ENCODE measurements at places on chromosomes 13 and 19.
A peak's percentile ranks its signal among the peaks of the same experiment; 100 is the strongest.

DNA sequence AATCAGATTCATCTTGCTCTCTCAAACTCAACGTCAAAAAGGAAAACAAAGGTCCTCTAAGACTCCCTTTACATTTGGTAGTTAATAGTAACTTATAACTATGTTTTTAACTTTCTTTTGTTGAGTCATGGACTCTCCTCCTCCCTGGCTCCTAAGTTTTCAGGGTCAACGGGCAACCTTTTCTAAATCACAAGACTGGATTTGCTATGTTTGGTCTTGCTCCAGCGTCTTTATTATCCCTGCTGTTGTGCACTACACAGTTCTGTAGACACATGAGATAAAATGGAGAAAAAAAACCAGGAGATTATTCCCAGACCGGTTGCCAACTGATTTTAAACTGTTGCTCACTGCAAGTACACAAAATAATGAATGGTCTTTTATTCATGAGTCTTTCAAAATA lies 1.9 kb upstream of the ITM2B start:
- no peak for DNase-seq

DNA sequence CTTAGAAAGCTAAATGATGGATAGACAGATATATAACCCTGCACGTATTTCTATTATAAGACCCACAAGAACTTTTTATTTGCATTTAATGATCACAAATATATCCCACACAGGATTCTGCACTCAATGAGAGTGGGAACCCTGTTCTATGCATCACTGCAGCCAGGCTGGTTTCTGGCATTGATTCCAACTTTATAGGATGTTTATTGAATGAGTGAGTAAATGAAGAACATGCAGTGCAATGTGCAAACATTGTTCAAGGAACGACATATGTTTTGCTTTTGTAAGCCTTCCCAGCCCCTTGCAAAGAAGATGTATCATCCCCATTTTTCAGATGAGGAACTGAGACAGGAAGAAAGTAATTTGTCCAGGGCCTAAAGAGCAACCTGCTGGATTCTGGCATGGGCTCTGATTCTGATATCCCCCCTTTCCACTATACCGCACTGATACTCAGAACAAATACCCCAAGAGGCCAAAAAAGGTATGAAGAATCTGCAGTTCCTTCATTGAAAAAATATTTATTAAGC lies 246.3 kb downstream of the LACC1 start:
- no peak for DNase-seq

DNA sequence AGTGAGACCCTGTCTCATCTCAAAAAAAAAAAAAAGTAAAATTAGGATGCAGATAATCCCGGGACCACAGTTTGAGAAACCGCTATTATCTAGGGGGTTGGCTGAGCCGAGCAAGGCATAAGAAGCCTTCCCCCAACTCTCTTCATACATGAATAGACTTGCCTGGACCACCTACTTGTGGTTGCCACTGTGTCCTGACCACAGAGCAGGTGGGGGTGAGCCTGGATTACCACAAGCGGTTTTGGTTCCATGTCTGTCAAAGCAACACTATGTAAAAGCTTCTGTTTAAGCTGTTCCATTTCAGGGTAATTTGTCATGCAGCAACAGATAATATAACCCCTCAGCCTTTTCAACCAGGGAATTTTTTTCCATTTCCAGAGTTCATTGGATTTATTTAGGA lies 3.3 kb upstream of the NAPA start:
- DNase-seq: no peak

DNA sequence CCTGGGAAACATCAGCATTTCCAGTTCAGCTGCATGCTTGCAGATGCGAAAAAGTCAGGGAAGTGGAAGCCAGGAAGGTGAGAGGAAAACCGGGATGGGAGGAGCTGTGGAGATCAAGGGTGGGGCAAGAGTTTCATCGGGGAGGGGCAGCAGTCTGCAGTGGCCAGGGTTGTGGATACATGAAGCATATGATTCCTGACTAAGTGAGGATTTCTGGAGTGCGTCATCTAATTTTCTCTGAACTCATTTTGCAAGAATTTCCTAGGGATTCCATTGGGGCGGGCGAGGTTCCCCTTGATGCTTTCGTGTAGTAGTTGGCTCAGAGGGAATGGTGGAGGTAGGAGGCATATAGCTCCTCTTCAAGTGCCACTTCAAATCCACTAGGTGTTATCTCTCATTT lies 344.1 kb upstream of the TMTC4 start:
- no peak for DNase-seq

DNA sequence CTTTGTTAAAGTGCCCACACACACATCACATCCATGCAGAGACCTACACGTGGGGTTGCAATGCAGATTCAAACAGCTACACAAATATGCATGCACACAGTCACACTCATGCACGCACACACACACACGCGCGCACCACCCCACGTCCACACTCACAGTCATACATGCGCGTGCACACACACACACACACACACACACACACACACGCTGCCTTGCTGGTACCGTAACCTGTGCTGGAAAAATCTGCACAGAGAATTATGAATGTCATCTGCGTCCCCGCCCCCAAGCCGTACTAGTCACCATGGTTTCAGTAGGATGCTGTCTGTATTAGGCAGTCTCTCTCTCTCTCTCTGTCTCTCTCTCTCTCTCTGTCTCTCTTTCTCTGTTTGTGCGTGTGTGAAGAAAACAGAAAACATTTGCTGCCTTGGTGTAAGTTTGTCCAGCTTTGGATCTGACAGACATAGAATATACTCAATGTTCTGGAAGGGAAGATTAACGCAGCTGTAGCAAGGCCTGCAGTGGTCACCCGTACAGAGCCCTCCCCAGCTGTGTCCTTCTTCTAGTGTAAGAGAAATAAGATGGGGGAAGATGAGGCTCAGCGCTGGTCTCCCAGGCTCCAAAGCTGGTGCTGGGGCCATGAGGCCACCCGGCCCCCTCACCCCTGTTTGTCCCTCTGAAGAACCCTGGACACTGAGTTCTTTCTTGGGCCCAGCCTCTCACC lies 26.4 kb upstream of the DPP9 start:
- no peak for DNase-seq

GRCh38 chr13:45305079-45305478 lies 35.9 kb downstream of the TPT1 start:
- no peak for DNase-seq

DNA sequence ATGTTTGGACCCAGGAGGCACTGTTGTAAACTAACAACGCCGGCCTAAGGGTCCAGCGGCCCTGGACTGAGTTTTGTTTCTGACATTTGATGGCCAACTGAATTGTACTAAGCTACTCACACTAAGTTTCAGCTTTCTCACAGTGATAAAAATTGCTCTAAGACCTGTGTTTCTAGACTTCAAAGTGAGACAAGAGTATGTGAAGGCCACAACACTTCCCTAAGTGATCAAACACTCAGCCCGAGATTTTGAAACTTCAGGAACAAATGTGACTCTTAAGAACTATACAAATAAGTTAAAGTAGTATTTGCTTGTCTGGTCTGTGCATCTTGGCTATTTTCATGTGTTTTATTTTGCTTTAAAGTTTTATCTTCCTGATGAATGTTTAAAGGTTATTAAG lies 30.2 kb downstream of the EFNB2 start:
- DNase-seq: no peak

GRCh38 chr19:18975011-18975410 lies 34.0 kb upstream of the HOMER3 start:
- DNase-seq: no peak

GRCh38 chr19:55400281-55401087 lies 7.1 kb downstream of the UBE2S start:
- no peak for DNase-seq

DNA sequence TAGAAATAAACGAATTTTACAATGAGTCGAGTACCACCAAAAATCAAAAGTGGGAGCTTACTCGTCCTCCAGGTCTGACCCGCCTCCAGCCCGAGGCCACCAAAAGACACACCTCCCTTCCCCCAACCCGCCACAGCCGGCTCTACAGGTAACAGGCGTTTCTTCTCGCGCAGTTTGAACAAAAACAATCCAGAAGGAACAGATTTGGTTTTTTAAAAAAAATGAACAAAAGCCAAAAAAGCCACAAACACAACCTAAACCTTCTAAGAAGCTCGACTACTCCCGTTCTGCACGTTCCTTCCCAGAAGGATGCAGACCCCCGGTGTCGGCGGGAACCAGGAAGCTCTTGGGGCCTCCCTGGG lies 671 bp downstream of the ZDHHC20 start:
- peak; percentile 43 for DNase-seq

- no peak for DNase-seq
Observed at GRCh38 chr13:36683701-36684100, 9.9 kb downstream of the SERTM1 start.

DNA sequence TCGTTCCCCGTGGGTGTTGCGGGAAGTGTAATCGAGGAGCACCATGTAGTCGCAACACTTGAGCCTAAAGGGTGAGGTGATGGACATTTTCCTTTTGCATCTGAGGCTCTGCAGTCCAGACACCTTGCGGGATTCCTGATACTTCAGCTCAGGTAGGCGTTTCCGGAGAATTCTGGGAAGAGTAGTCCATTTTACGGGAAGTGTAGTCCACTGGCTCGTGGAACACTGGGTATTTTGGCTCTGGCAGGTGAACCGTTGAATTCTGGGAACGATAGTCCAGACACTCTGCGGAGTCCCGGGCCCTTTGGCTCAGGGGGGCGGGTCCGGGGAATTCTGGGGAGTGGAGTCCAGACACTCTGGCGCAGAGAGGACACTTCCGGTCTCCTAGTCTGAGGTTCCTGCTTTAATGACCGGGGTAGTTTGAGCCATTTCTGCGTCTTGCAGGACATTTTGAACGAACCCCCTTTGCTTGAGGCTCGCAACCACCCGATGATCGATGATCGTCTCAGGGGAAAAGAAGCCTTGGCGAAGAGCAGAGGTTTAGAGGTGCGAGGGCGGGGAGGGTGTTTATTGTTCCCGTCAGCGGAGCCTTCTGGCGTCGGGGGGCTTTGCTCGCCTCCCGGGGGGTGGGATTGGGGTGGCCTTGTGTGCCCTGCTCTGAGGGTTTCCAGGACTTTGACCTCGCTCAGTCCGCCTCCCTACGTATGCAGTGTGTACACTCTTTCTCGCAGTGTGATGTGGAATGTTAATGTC lies at the start of gene ZNF223:
Gene ZNF223, plus strand, starts transcription at position 387 of the 753 bp plus-strand sequence. CDS start 3,141 bp downstream, outside the sequence.
- peak; percentile 98 for DNase-seq

DNA sequence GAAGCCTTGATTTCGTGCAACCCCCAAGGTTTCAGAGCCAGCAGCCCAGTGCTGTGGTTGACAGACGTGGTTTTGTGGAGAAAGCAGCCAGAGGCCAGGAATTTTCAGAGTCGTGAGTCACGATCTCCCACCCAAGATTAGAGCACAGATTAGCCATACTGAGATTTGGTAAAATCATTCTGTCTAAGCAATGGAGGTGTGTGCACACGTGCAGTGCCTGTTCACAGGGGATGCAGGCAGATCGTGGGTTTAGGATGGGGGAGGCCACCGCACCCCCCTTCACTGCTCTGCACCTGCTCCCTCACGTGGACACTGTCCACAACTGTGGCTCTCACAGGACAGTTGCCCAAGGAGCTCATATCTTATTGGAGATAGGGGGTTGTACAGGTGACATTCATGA lies 46.6 kb upstream of the GPR183 start:
- DNase-seq: no peak

DNA sequence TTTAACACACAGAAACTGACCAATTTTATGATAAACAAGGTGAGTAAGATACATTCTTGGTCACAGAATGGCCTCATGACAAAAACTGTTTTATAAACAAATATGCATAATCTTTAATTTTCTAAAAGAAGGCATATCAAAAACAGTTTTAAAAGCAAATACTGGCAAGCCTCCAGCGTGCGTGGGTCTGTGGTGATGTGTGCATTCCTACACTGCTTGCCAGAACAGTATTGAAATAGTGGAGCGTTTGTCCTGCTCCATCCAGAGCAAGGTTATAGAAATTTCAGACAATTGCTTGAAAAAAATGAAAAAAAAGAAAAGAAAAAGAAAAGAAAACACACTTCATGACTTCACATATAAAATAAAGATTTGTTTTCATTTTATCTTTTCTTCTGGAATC lies 140.9 kb downstream of the MZT1 start:
- no peak for DNase-seq

DNA sequence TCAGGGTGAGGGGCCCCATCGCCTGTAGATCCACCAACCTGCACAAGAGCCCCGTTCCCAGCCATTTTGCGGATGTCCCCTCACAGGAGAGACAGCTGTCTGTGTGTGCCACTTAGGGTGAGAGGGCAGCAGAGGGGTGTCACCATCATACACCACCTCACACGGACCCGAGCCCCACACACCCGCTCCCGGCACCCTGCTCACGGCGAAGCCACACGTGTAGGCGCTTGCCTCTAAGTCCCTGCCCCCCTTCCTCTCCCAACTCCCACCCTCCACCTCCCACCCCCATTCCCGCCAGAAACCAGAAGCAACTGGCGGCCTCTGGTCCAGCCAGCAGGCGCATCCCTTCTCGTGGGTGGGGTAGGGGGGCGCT lies 4.0 kb upstream of the DPF1 start:
- DNase-seq: no peak

- no peak for DNase-seq
Observed at GRCh38 chr13:89061821-89062220, 1390.7 kb downstream of the SLITRK5 start.

All from femur (tissue), 1 donor.